ENCODE measurements at places on chromosomes 3 and 15. TPM values are rescaled to one million over a fixed set of nuclear protein-coding genes. Genes with fewer than 3 reads are reported as not detected.

VPS8 gene
- 67.5 TPM for total RNA-seq

CLDN18 gene
- not detected for total RNA-seq

KLHL18 gene
- 26.8 TPM for total RNA-seq

TUSC7 gene
- total RNA-seq, result not detected

P2RY1 gene
- 8.9 TPM for total RNA-seq

LTF gene
- not detected for total RNA-seq

ZNF860 gene
- 0.63 TPM for total RNA-seq

ACTL6A gene
- 45.2 TPM for total RNA-seq

WDR93 gene
- total RNA-seq, result 0.34 TPM

Measured in mesothelial cell of epicardium (in vitro differentiated cells).